CD4-positive, alpha-beta memory T cell (primary cell): ENCODE measurements at places on chromosomes 7 and 10. TPM values are rescaled to one million over a fixed set of nuclear protein-coding genes. Genes with fewer than 3 reads are reported as not detected.

NAT16 gene
- not detected for total RNA-seq

CYTH3 gene
- 6.6 TPM for total RNA-seq

CALHM2 gene
- 84.6 TPM for total RNA-seq

CC2D2B gene
- total RNA-seq = not detected

KCNH2 gene
- 2.3 TPM for total RNA-seq
